Left lobe of liver (tissue), 2 donors: ENCODE measurements at places on chromosomes 2 and 18. TPM values are rescaled to one million over a fixed set of nuclear protein-coding genes. Genes with fewer than 3 reads are reported as not detected.
A peak's percentile ranks its signal among the peaks of the same experiment; 100 is the strongest.

DYSF gene
- total RNA-seq, result 30.0 TPM

CFAP65 gene
- total RNA-seq, result 0.05 TPM

DNA sequence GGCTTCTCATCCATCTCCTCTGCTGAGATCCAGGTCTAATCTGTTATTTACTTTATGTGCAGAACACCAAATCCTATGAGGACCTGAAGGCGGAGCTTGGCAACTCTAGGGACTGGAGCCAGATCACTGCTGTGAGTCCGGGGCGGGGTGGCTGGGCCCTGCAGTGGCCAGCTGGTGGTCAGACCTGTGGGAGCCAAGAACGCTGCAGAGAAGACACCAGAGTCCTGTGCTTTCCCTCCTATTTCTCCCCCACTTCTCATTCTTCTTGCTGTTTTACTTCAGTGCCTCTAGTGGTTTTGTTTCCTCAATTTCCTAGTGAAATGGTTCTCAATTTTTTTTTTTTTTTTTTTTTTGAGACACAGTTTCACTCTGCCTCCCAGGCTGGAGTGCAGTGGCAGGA is 19.7 kb downstream of the VIL1 start:
- DNase-seq, result no peak

DNA sequence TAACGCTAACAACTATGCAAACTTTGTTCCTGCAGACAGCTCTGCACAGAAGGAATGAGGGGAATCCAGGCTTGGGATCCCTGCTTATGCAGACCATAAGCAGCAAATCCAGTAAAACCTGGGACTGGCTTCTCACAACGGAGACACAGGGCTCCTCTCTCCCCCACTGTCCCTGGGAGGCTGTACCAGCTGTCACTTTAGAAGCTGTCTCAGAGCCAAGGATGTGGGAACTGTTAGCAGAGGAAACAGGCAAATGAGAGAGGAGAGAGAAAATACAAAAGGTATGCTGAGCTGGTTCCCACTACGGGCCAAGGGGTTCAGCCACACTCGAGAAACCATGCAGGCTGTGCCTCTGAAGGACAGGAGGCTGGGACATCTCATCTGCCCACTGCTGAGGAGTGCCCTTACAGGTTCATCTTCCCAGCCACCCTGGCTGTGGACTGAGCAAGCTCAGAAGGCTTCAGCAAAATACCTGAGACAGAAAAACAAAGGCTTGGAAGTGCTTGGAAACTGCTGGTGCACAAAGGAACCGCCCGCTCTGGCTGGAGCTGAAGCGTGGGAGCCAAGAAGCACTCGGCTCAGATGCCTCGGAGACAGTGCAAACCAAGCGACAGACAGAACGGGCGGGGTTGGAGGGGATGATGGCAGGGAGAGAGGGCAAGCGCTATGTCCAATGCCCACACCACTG is 72.5 kb downstream of the FAM210A start:
- DNase-seq, result no peak

DNA sequence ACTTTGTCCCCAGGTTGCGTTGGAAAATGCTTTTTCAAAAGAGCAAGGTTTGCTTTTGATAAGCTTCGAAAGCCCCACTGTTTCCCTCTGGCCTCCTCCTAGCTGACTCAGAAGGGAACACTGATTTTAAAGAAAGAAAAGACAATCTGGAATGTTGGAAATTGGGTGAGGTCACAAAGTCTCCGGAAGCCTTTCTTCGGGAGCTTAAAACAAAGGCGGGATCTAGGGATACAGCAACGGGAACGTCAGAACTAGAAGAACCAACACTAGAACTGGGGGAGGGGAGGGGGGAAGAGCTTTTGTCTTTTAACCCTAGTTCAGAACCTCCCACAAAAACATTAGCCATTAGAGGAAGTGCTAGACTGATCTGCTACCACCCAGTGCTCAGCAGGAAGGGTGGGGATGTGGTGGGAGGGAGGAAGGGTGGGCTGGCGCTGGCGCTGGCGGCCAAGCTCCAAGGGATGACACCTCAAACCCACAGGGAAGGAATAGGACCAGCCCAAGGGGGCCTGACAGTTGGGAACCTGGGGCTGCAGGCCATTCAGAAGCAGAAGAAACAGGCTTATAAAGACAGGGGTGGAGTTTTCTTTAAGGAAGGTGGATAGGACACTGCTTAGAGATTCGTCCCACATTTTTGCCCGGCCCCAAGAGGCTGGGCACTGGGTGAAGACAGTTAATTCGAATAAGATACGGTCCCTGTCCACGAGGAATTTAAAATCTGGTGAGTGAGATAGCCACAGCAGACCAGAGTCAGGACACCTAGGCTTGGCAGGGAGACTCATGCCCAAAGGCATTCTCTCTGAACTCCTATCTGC is 1.7 kb downstream of the TMSB10 start:
- DNase-seq, result no peak

DNA sequence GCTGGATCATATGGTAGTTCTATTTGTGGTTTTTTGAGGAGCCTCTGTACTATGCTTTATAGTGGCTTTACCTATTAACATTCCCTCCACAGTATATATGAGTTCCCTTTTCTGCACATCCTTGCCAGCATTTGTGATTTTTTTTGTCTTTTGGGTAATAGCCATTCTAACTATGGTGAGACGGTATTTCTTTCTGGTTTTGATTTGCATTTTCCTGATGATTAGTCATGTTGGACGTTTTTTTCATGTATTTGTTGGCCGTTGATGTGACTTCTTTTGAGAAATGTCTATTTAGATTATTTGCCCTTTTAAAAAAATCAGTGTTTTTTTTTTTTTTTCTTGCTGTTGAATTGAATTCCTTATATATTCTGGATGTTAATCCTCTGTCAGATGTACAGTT is 31.1 kb downstream of the ACTR3 start:
- DNase-seq, result no peak

DNA sequence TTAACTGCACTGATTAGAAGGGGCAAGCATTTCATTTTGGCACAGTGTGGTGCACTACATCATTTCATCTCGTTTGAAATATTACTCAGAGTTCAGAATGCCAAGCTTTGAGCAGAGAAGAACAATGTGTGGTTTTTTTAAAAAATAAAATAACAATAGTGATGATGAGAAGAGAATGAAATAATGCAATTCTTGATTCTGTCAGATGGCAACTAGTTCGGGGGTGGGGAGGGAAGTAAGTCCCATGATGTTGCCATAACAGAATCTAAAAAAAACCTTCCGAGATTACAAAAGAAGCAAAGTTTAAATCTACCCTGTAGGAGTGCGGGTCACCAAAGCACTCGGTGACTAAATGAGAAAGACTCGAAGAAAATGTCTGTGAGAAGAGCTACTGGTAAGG is 490.4 kb downstream of the NR4A2 start:
- DNase-seq, result no peak

DNA sequence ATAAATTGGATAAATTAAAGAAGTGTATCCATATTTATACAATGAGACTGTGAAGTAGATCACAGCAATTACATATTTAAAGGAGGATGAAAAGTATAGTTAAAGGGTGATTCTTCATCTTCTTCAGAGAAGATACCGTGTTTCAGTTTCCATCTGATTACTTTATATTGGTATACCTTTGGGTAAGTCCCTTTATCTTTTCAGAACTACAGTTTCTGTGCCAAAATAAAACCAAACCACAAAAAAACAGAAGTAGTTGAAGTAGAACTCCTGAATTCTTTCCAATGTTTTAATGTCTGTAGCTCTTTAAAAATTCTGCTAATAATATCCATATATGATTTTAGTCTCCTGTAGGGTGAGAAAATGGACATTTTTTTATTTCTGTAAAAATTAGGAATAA is 231.2 kb upstream of the LINC00305 start:
- DNase-seq, result no peak

DNA sequence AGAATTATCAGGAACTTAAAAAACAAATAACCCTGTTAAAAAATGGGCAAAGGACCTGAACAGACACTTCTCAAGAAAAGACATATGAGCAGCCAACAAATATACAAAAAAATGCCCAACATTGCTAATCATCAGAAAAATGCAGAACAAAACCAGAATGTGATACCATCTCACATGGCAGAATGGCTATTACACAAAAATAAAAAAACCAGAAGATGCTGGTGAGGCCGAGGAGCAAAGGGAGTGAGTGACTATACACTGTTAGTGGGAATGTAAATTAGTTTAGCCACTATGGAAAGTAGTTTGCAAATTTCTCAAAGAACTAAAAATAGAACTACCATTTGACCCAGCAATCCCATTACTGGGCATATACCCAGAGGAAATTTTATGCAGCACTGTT is 95.8 kb upstream of the DSEL start:
- no peak for DNase-seq

- DNase-seq, result no peak
Observed at GRCh38 chr18:59699750-59700534, 2.7 kb upstream of the CCBE1 start.

DNA sequence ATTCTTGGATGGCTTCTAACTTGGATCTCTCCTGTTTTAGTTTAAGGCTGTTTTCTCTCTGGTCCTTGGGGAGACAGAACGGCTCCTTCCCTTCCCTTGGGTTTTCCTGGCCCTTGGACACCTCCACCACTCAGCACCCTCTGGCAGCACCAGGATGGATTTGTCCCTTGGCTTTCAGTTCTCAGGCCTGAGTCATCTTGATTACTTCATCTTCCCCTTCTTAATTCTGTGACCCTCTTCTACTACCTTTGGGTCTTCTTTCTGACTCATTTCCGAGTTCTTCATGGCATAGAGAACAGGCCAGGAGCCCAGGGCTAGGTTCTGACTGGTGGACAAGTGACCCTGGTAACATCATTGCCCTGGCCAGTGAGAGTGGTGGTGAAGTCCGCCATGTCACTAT is 14.9 kb downstream of the IGFBP2 start:
- DNase-seq, result no peak

DNA sequence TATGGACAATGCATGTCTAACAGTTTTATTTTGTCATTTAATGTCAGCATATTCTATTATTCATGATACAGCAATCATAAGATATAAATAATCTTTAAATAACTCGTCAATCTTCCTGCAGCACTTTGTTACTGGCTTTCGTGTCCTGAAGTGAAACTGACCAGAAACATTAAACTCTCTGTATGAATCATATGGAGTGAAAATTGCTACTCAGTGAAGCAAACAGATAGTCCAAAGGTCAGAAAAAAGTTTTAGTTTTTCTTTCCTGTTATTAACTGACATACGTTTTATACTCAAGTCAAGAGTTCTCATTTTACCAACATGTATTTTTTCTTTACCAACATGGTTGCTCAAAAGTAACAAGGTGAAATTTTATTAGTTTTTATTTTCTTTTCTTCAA is 106.8 kb upstream of the GALNT5 start:
- no peak for DNase-seq

GRCh38 chr18:48360376-48361021 is 48.7 kb downstream of the ZBTB7C start:
- DNase-seq, result no peak

- peak; percentile 85 for DNase-seq
Observed at GRCh38 chr2:28342081-28342967, 50.3 kb upstream of the FOSL2 start.

GRCh38 chr2:16201848-16202247 is 261.5 kb downstream of the MYCN start:
- no peak for DNase-seq

DNA sequence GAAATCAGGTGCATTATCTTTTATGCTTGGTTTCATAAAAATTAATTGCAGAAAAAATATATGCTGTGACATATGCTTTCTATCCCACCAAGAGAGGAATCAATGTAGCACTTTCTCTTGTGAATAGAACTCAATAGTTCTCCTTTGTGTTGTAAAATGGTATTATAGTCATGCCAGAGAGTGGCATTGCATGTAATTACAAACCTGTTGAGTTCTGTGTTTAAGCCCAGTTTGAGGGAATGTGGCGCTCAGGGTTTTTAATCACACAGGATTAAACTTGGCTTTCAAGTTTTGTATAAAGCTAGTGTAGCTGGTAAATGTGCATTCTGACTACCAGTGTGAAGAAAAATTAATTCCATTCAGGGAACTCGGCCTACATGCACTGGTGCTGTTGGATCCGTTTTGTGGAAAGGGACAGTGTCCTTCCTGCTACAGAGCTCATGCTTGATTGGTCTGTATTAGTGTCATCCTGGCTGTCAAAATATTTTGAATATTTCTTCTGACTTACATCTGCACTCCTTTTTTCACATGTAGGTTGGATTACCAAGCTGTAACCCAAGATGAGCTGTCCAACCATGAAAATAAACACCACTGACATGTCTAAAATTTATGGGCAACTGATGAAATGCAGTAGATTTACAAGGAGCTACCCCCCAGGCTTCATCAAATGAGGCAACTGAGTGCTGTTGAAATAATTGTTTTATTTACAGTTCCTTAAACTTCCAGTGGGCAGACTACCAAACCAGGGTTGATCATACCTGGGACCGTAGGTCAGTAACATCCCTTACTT is 80.3 kb downstream of the SLC4A3 start:
- no peak for DNase-seq
